Stimulated activated CD8-positive, alpha-beta memory T cell treated with anti-CD3 and anti-CD28 coated beads, Interleukin-4, amount 100 ng/mL, for 24 hours (primary cell): ENCODE measurements at places on chromosomes 1 and 21.

DNA sequence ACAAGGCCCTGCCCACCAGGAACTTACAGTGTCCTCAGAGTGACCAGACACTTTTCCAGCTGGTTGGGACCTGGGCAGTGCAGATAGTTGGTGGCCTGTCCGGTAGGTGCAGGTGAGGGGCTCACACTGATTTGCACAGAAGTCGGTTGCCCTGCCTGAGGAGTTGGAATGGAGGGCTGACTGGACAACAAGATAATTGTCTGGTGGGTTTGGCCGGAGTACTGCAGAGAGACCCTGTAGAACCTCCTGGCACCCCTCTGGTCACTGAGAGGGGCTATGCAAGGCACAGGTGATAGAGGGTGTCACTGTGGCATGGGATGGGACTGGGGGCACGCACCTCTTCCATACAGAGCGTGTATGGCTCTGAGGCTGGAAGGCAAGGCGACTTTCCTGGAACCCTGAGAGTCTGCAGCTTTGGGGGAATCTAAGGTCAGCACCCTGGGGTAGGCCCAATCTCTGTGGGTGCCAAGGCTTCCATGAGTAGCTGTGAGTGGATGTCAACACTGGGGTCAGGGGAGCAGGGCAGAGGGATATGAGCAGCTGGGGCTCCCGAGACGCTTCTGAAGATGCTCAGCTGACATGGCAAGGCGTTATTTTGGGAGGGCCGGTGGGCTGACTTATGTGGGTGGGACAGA, 7.6 kb upstream of the PLA2G2D start:
- DNase-seq: no peak

- DNase-seq: no peak
These were observed 230.3 kb downstream of the GRIK3 start for GRCh38 chr1:36803868-36804570.

DNA sequence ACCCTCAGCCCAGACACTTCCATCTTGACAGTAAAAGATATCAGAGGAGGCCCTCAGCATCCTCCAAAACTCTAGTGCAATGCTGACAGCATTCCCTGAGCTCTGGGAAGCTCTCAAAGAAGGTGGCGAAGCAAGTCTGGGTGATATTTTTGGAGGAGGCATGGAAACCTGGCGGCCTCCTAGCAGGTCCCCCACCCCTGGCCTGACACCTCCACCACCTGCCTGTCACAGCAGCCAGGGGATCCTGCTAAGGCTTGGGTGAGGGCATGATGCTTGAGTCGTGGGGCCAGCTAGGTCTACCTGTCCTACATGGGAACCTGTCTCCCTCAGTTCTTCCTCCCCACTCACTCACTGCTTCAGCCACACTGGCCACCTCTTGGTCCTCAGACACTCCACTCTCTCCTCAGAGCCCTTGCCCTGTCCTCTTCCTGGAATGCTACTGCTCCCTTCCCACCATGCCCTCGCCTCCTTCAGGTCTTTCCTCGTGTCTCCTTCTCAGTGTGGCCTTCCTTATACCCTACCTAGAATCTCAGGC, 8.5 kb downstream of the DHRS3 start:
- no peak for DNase-seq

GRCh38 chr1:165828103-165828668, 772 bp downstream of the UCK2 start:
- peak; percentile 37 for DNase-seq

- DNase-seq: no peak
These were observed 78.6 kb downstream of the LAMC1 start for GRCh38 chr1:183101841-183102276.
